ENCODE measurements at places on chromosomes 2 and 18.

DNA sequence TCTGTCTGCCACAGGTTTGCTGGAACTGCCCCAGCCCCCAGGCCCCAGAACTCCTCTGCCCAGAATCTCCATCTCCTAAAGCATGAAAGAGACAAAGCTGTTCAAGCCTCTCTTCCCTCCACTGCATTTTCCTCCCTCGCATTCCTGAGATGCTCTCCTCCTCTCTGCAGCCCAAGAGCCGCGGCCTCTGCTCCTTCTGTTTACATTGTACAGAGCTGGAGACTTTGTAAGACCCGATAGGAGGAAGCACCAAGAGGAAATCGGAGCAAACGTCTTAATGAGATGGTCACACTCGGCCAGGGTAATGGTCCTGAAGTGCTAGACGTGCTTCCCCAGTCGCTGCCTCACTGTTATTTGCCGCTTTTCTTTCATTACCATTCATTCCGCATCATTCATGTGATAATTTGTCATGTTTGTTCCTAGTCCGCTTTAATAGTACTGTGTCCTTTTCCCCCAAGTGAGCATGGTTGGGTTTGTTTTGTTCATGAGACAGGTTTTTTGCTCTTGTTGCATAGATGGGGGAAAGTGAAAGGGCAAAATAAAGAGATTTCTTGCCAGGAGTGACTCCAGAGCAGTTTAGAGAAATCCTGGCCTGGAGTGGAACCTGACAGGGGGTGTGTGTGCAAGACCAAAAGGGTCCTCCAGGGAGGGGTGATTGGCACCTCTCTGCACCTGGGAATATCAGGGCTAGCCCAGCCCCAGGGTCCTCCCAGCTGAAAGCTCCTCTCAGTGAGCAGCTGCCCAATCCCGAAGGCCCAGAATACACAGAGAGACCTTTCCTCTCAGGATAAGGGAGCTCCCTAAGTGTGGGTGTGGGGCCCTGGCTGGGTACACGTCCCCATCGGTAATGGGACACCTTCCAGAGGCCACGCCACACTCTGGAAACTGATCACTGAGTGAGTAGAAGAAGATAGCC, 44.9 kb upstream of the ID2 start:
- no peak for DNase-seq

GRCh38 chr2:3613524-3613905, 18.6 kb downstream of the COLEC11 start:
- no peak for DNase-seq

GRCh38 chr2:23934259-23934658, 6.0 kb upstream of the UBXN2A start:
- no peak for DNase-seq

GRCh38 chr18:22556222-22557167, 138.8 kb upstream of the CTAGE1 start:
- DNase-seq, result peak; percentile 94

DNA sequence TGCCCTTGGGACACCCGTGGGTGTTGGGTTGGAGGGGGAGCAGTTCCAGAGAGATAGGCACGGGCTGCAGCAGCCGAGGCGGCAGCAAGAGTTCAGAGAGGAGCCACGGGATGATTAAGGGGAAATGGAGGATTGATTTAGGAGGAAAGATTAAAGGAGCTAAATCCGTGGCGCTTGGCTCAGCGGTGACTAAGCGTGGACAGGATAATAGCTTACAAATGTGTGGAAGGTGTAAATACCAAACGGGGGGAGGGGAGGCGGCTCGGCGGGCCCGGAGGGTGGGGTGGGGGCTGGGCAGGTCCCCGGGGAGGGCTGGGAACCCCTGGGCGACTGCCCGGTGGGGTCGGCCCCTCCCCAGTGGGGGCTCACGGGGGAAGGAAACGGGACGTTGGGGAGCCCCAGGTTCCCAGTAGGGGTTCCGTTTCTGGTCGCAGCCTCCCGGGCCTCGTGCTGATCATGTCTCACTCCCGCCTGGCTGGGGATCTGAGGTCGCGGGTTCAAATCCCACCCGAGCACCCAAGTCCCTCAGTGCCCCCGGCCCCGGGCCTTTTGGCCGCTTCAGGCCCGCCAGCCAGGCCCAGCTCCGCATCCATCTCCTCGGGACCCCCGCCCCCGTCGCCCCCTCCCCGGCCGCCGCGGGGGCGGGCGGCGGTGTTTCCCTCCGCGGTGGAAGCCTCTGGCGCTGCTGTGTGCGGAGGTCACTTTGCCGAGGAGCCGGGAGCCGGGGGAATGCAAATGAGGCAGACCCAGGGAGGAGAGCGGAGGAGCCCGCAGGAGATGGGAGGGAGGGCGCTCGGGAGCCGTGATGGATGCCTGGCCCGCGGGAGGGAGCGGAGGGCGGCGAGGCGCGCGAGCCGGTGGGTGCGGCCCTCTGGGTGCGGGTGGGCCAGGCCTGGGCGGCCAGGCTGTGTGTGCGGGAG, 8.1 kb downstream of the ASIC4 start:
- DNase-seq, result no peak

DNA sequence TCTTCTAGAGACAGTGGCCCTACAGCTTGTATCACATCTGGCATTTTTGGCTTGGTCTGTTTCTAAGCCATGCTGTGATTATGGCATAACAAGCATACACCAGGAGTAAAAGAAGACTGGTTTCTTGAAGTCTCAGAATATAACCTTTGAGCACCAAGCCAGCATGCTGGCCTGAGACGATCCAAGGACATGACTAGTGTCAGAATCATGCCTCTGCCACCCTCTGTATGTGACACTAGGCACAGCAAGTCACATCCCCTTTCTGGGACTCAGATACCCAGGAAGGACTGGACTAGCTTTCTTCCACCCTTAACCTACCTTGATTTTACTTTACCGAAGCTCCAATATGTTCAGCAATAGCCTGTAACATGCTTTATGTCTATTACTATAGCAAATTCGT, 345.5 kb downstream of the SETBP1 start:
- no peak for DNase-seq

DNA sequence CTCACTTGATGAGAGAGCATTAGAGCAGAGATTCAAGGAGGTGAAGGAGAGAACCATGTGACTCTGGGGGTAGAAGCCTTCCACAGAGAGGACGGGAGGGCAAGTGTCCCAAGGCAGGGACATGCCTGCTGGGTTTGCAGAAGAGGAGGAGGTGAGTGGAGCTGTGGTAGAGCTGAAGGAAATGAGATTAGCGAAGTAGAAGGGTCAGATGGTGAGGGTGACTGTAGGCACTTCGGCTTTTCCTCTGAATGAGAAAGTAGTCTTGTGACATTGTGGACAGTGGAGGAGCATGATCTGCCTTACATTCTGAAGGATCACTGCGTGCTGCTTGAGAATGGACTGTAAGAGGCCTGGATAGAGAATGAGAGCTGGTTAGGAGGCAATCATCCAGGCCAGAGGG, 126.0 kb downstream of the NXPH2 start:
- DNase-seq, result no peak

Data from tibial artery (tissue), 4 donors.